ENCODE measurements at places on chromosomes 11 and 22. TPM values are rescaled to one million over a fixed set of nuclear protein-coding genes. Genes with fewer than 3 reads are reported as not detected.
A peak's percentile ranks its signal among the peaks of the same experiment; 100 is the strongest.

DNA sequence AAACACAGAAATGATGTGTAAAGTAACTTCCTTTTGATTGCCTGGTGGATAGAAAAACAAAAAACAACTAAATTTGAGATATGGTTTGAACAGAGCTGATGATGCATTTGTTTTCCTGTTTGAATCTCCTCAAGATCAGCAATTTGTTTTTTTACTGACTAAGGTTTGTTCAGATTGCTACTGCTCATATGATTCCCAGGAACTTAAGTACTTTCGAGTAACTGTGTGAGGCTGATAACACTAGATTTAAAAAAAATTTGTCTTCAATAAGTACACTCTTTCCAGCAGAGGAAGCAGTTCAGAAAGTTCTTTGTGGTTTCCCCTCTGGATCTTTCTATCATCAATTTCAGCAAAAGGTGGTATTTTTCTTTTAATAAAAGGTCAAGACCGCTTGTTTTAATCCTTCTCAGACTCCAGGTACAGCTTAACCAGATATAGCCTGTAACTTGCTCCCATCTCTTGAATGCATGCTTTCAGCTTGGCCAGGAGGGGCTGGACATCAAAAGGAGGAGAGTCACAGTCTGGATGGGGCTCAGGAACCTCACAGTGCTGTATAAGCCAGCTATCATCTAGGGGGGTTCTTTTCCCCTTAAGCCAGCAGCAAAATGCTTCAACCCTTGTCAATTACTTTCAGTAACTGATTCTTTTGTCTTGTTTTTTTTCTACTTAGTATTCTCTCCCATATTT lies 12.3 kb upstream of the MS4A6E start:
- no peaks in the 10 kb centered on the region for H3K4me1 ChIP-seq
- H3K27me3 ChIP-seq, result peaks cover 20% of the 10 kb centered on the region
- no peaks in the 10 kb centered on the region for H3K36me3 ChIP-seq

DNA sequence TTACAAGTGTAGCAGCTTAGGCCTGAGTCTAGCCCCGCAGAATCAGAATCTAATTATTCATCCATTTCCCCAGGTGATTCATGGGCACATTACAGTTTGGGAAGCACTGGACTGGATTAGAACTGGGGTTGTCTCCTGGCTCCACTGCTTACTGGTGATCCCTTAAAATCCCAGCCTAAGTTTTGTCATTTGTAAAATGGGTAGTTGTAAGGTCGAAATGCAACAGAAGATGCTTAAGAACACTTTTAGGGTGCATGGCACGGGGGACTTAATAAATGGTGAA lies 1.3 kb downstream of the STX3 start:
- H3K27me3 ChIP-seq, result no peaks in the 10 kb centered on the region
- H3K4me1 ChIP-seq, result peaks cover 17% of the 10 kb centered on the region
- DNase-seq, result no peak
- H3K36me3 ChIP-seq, result no peaks in the 10 kb centered on the region

- no peak for DNase-seq
- no peaks in the 10 kb centered on the region for H3K4me1 ChIP-seq
- peaks cover 33% of the 10 kb centered on the region for H3K27me3 ChIP-seq
- H3K27ac ChIP-seq, result no peak overlapping the region
Observed at GRCh38 chr22:28935713-28936112, 52.3 kb downstream of the ZNRF3 start.

DNA sequence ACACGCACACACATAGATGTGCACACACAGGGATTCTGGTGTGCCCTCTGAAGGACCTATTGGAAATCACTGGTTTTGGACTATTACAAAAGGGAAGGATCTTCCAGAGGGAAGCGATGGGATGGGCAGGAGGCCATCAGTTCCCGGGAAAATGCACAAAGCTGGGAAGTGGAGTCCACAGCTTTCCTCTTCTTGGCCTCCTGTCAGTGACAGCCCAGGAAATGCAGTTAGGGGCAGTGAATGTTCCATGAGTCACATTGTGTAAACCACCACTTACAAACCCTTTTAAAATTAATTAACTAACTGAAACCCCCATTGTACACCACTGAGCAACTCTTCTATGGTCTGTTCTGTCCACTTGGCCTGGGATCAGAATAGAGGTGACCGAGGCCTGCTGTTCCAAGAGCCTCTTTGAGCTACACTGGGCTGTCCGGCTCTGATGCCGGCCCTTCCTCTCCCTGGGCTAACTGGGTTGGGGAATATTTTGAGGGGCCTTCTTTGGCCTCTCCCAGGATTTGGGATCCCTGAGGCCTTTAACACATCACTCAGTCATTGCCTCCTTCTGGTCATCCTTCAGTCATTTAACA lies 137.7 kb downstream of the FEZ1 start:
- no peak for DNase-seq
- H3K27ac ChIP-seq, result no peak overlapping the region
- no peaks in the 10 kb centered on the region for H3K36me3 ChIP-seq
- no peak overlapping the region for H3K4me3 ChIP-seq

- H3K4me3 ChIP-seq, result no peak overlapping the region
- peaks cover 3% of the 10 kb centered on the region for H3K4me1 ChIP-seq
- H3K27me3 ChIP-seq, result no peaks in the 10 kb centered on the region
- H3K36me3 ChIP-seq, result peaks cover 17% of the 10 kb centered on the region
- no peak overlapping the region for H3K27ac ChIP-seq
Observed at GRCh38 chr11:34907934-34908593, 8.1 kb downstream of the APIP start.

AQP11 gene
- 0.34 TPM for total RNA-seq

GNG3 gene
- not detected for total RNA-seq

- H3K4me3 ChIP-seq, result no peak overlapping the region
- H3K27me3 ChIP-seq, result peaks cover 3% of the 10 kb centered on the region
- H3K4me1 ChIP-seq, result peaks cover 4% of the 10 kb centered on the region
Observed at GRCh38 chr11:69232821-69233743, 60.9 kb upstream of the MYEOV start.

- no peaks in the 10 kb centered on the region for H3K36me3 ChIP-seq
- DNase-seq, result peak; percentile 72
- no peaks in the 10 kb centered on the region for H3K27me3 ChIP-seq
- H3K4me1 ChIP-seq, result no peaks in the 10 kb centered on the region
- H3K4me3 ChIP-seq, result no peak overlapping the region
- H3K27ac ChIP-seq, result no peak overlapping the region
Observed at GRCh38 chr11:78715639-78716311, 141.1 kb upstream of the NARS2 start.

DNA sequence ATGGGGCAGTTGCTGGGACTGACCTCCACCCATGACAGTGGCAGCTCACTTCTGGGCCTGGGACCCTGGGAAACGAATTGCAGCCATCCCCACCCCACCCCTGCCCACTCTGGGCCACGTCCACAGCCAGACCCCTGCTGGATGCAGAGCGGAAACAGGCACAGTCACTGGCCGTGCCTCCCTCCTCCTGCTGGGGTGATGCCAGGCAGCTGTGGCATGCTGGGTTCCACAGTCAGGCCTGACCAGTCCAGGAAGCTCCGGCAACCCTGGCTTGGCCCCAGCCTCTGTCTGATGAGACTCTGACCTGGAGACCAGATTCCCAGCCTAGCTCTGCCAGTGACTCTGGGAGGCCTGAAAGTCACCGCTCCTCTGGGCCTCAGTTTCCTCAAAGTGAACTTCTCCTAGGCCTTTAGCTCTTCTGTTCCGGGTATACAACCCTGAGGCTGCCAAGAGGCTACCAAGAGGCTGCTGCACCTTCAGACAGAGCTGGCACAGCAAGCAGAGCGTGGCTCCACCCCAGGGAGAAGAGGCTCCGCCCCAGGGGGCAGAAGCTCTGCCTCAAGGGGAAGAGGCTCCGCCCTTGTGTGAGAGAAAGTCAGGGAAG lies 8.9 kb downstream of the SULT4A1 start:
- no peak overlapping the region for H3K4me3 ChIP-seq
- peaks cover 36% of the 10 kb centered on the region for H3K27me3 ChIP-seq
- H3K4me1 ChIP-seq, result no peaks in the 10 kb centered on the region
- H3K27ac ChIP-seq, result no peak overlapping the region
- DNase-seq, result no peak
- H3K36me3 ChIP-seq, result no peaks in the 10 kb centered on the region

- no peaks in the 10 kb centered on the region for H3K27me3 ChIP-seq
- no peak for DNase-seq
- peaks cover 17% of the 10 kb centered on the region for H3K4me1 ChIP-seq
- no peak overlapping the region for H3K27ac ChIP-seq
- H3K4me3 ChIP-seq, result no peak overlapping the region
- peaks cover 8% of the 10 kb centered on the region for H3K36me3 ChIP-seq
Observed at GRCh38 chr11:44835296-44835695, 108.5 kb downstream of the TSPAN18 start.

LDHAL6A gene
- 0.19 TPM for total RNA-seq

PYGM gene
- total RNA-seq, result 0.94 TPM
